ENCODE measurements at places on chromosomes 7 and 10.

DNA sequence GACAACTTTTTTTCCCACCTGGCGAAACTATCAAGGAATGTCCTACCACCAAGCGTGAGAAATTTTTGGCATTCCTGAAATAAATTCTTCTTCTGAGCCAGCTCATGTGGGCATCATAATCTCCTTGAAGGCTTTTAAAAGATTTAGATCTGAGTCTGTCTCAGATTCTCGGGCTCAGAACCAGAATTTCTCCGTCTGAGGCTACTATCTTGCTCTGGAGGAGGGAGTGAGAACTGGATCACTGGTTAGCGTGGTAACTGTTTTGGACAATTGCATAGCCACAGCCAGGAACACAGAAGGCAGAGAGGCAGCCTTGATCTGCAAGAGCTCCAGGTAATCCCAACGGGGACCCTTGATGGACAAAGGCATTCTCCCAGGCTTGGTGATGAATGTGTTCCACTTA lies 1.0 kb upstream of the PLAC9 start:
- no peak for DNase-seq

DNA sequence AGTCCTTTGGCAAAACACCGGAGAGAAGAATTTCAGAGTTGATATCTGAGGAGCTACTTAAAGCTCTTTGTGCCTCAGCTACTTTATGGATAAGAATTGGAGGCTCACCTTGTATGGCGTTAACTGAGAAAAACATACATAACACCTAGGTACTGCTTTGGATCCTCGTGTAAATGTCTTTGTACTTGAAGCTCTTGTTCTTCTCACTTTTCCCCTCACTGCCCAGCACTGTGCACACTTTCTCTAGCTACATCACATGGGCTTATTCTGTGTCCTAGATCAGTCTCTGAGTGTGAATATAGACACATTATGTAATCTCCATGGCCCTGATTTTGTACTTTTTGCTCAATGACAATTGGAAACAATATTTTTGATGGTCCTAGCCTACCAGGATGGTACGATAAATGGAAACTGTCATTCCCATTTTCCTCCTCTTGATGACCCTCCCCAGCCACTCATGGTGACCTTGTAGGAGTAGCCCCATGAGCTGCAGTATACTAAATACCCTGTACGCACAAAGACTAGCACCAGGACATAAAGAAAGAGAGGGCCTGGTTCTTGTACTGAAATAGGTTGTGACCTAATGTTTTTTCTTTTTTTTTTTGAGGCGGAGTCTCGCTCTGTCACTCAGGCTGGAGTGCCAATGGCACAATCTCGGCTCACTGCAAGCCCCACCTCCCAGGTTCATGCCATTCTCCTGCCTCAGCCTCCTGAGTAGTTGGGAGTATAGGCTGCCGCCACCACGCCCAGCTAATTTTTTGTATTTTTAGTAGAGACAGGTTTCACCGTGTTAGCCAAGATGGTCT lies 22.1 kb downstream of the STAMBPL1 start:
- no peak for DNase-seq

GRCh38 chr7:126605056-126605455 lies 647.7 kb downstream of the GRM8 start:
- DNase-seq, result no peak

GRCh38 chr7:2359610-2360009 lies 5.0 kb downstream of the EIF3B start:
- no peak for DNase-seq

DNA sequence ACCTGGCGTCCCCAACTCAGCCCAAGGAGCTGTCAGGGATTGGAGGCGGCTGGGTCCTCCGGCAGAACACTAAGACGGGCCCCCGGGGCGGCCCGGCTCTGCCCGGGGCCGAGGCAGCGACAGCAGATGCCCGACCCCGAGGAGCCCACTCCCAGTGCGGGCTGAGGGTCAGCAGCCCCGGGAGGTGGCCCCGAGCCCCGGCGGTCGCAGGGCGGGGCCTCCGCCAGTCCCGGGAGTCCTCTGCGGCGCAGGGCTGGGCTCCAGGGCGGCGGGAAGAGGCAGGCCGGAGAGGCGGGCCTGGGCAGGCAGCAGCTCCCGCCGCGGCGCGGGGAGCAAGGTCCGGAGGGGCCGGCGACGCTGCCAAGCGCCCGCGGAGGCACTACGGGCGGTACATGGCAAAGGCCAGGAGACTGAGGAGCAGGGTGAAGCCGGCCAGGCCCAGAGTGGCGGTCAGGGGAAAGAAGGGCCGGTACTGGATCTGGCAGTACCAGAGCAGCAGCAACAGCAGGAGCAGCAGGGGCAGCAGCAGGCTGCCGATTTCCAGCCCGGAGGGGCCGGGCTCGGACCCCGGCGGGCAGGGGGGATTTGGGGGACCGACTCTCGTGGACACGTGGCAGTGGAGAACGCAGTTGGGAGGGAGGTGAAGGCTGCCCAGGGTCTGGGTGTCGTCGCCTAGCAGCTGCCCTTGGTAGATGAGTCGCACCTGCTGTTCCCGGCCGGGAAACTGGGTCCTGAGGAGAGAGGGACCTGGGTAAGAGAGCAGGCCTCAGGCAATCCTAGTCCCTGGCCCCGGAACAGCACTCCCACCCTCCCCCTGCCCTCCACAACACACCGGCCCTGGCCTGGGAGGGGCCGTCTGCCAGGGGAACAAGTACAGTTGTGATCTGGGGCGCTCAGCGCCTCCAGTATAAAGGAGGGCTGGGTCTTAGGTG lies 827 bp upstream of the FASTK start:
- DNase-seq, result peak; percentile 59

DNA sequence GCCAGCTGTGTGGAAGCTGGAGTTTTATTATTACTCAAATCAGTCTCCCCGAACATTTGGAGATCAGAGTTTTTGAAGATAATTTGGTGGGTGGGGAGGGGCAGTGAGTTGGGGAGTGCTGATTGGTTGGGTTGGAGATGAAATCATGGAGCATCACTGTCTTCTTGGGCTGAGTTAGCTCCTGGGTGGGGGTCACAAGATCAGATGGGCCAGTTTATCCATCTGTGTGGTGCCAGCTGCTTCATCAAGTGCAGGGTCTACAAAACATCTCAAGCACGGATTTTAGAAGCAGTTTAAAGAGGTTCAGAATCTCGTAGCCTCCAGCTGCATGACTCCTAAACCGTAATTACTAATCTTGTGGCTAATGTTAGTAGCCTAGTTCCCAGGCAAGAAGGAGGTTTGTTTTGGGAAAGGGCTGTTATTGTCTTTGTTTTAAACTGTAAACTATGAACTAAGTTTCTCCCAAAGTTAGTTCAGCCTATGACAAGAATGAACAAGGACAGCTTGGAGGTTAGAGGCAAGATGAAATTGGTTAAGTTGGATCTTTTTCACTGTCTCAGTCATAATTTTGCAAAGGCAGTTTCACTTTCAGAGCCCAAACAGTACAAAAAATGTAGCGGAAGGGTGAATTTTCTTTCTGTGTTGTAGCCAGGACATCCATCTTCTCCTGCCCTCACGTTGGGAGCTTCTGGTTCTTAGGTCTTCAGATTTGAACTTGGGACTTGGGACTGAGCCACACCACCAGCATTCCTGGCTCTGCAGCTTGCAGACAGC lies 43.1 kb downstream of the KLF6 start:
- no peak for DNase-seq

DNA sequence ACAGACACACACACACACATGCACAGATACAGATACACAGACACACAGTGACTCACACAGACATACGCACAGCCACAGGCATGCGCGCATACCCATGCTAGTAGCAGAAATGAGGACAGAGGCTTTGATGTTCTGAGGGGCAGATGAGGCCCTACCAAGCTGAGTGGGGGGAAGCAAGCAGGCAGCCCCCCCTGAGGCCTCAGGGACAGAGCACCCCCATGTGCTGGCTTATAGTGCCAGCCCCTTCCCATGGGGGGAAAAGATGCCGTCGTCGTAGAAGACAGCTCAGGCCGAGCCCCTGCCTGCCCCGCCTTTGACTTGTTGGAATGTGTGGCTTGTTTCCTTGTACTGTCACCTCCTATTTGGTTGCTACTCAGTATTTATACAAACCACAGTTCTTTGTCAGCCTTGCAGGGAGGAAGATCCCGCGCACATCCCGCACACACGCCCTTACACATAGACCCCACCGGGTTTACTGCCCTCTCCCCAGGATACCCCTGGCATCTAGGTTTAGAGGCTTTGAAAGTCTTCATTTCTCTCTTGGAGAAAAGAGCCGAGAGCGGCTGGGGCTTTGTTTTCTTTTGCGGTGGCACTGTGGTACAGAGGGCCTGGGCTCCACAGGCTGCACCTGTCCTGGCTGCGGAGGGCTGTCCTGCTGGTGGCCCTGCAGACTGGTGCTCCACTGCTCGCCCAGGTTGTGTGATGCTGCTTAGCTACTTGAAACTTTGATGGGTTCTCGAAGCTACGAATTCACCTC lies 112.5 kb downstream of the DOCK1 start:
- no peak for DNase-seq

DNA sequence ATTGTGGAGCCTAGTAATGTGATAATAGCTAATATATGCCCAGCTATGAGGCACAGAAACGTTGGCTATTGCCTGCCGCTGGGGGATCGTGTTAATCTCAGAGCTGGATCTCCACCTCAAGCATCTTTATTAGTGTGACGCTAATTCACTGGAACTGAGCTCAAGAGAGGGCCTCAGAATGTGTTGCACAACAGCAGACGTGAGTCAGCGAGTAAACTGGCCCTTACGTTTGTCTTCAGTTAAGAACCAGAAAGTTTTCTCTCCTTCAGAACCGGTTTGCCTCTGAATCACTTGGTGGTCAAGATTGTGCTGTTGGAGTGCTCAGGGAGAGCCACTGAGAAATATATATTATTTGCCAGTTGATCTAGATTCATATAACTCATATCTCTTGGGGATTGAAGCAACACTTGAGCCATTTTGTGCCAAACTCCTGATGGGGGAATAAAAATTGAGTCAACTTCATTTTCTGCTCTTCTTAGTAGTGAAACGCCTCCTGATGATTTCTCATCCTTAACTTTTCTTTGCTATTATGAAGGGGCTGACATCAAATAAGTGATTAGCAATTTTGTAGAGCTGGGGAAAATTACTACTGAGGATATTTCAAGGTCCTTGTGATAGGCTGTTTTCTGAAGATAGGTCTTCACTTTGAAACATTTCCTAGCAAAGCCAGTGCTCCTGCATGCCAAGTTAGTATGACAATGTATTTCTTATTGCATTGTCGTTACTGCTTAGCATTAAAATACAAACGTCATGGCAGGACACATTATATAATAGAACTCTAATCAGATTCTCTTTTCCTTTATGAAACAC lies 22.3 kb downstream of the BZW2 start:
- no peak for DNase-seq

Measured in left colon (tissue), 2 donors.